ENCODE measurements at places on chromosomes 5 and 9.

DNA sequence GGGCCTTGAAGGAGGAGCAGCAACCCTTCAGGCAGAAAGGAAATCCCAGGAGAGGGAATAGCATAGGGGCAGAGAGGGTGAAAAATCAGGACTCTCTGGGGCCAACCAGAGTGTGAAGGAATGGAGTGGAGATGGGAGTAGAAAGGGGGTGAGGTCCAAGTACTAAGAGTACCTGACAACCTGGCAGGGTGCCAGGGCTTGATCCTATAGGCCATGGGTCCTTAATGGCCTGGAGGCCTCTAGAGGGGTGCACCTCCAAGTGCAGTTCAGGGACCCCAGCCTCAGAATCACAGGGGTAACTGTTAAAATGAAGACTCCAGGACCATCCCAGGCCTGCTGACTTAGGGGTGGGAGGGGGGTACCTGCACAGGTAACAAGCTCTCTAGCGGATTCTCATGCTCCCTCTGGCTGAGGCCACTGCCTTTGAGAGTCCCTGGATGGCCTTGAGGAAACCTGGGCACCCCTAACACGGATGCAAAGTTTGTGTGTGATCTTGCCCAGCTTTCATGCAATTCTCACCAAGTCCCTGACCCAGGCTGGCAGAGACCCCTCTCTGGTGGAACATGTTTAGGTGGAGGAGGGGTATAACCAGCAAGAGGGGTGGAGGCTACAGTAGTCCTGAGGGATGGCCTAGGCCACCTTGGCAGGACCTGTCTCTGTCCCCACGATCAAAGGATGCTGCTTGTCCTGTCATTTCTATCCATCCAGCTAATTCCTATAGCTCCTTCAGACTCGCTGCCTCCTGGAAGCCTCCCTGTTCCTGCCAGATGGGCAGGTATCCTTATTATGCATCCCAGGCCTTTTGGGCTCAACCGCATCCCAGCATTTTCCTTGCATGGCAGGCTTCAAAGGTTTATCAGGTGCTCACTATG lies 17.6 kb upstream of the CSF1R start:
- no peak for DNase-seq

DNA sequence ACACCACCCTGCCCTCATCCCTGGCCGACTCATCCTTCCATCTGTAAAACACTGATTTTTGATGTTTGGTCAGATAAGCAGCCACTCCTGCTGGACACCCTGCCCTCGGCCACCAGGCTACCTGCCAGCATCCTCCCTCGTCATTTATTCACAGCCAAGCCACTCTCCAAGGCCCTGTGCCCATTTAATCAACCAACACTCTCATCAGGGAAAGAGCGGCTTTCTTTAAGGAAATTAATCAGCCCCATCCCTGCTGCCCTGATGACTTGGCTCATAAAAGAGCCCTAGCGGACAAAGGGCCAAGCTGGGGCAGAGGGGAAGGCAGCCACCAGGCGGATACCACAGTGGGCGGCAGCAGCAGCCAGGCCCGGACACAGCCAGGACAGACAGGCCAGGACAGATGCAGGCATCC lies 52.4 kb downstream of the GOLM1 start:
- DNase-seq = no peak

- DNase-seq = no peak
These were observed 129.6 kb downstream of the GLIS3 start for GRCh38 chr9:4170231-4170630.

- DNase-seq = no peak
These were observed 462.7 kb upstream of the CD180 start for GRCh38 chr5:67659288-67659687.

DNA sequence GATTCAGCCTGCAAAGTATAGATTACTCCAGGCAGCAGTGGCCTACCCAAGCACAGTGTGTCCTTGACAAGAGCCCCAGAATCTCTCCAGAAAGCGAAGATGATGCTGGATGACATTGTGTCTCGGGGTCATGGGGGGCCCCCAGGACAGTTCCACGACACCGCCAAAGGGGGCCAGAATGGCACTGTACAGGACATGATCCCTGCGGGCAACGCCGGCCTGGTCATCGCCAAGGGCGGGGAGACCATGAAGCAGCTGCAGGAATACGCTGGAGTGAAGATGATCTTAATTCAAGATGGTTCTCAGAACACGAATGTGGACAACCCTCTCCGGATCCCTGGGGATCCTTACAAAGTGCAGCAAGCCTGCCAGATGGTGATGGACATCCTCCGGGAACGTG lies 107.0 kb upstream of the MTAP start:
- no peak for DNase-seq

DNA sequence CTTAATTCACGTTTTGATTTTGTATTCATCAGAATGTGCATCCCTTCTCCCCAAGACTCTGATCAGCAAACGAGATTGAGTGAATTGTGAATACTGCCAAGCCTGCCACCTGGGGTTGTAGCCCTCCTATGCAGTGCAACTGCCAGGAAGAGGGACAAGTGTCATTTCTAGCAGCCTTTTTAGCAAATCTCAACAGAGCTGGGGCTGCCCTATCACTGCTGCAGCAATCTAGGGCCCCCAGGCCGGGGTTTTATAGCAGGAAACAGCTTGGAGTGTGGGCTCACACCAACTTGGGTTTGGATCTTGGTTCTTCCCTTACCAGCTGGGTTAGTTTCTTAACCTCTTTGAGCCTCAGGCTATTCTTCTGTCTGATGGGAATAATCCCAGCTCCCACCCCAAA lies 4.0 kb downstream of the CSF1R start:
- no peak for DNase-seq

DNA sequence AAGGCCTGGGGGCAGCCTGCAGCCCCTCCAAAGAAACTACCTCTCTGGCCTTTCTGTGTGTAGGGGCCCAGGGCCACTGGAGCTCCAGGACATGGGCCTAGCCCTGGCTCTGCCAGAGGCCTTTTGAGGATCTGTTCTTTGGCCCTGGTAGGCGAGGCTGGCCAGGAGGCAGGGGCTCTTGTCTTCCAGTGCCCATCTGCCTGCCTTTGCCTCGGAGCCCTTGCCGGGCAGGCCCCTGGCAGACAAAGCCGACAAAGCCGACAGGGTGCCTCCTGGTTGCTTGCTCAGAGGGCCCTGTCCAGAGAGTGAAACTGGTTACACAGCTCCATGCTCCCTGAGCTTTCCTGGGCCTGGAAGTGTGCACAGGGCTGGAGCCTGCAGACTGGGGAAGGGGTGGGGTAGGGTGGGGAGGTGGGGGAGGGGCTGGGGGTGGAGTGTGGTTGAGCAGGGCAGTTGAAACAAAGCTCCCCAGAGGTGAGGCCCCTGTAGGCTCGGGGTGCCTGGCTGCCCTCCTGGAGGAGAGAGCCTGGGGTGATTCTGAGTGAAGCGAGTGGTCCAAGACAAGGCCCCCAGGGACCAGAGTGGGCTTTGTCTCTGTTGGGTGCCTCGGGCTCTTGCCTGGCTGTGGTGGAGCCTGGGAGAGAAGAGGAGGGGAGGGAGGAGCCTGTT lies 29.3 kb downstream of the PTPA start:
- no peak for DNase-seq

DNA sequence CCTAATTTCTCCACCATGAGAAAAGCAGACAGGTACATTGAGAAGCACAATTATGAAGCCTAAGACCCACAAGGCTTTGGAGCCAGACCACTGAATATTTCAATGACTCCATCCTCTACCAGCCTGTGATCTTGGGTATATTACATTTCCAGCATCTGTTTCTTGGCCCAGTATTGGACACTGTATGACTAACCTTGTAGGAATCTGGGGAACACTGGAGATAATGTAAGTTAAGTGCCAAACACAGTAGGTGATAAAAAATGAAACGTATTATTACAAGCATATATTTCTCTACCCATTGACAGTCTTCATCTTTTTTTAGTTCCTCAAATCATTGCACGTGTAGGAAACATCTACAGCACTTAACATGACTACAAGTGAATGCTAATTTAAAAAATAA lies 28.6 kb upstream of the FEM1C start:
- no peak for DNase-seq

- no peak for DNase-seq
These were observed 61.1 kb downstream of the EGFLAM start for GRCh38 chr5:38319491-38319890.
